Umbilical cord (tissue), 2 donors: ENCODE measurements at places on chromosomes 6 and 20. TPM values are rescaled to one million over a fixed set of nuclear protein-coding genes. Genes with fewer than 3 reads are reported as not detected.

The CABLES2 gene
- 0.96 TPM for total RNA-seq

The VWA7 gene
- not detected for total RNA-seq

The CGA gene
- total RNA-seq, result 8.2 TPM

The IL17A gene
- total RNA-seq, result 2.4 TPM

The TUBB2B gene
- total RNA-seq, result 73.4 TPM

The GPANK1 gene
- total RNA-seq, result 9.6 TPM

The GJA10 gene
- total RNA-seq, result 1.7 TPM

- DNase-seq, result no peak
Measured at GRCh38 chr6:122405417-122405816, 6.0 kb downstream of the HSF2 start.

DNA sequence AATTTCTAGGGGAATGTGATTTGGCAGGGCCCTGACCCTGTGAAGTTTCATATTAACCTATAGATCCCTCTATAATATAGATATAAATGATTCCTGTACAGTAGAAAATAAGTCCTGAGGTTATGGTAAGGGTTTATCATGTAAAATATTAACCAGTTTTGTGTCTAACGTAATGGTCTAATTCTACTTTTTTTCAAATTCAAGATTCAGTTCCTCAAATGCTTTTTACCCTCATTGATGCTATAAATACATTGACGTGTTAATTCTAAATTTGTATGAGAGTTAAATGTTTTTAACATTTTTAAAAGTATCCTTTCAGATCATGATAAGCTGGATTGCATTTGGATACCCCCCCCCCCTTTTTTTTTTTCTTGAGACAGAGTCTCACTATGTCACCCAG lies 169.4 kb downstream of the MEI4 start:
- DNase-seq, result no peak

DNA sequence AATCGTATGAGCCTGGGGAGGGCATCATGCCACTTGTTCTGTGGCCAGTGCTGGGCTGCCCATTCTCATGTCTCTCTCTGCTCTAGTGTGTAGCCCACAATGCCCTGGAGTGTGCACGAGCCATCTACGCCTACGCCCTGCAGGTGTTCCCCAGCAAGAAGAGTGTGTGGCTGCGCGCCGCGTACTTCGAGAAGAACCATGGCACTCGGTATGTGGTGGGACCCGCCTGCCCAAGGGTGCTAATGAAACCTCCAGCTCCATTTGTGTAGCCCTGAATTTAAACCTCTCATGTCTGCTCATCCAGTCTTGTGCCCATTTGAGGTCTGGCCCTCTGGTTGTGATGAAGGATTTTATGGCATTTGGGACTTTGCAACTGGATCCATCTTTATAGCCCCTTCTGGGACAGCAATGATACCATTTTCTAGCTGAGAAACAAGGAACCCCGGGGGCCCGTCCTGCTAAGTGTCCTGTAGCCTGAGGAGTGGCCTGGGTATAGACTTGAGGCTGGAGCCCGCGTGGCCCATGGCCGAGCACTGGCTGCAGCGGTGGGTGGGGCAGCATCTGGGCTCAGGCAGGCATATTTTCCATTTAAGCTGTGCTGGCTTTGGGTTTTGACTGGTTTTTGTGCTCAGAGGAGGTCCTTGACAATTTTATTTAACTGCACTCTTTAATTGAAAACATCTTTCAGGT lies 13.2 kb upstream of the C20orf204 start:
- DNase-seq, result no peak

DNA sequence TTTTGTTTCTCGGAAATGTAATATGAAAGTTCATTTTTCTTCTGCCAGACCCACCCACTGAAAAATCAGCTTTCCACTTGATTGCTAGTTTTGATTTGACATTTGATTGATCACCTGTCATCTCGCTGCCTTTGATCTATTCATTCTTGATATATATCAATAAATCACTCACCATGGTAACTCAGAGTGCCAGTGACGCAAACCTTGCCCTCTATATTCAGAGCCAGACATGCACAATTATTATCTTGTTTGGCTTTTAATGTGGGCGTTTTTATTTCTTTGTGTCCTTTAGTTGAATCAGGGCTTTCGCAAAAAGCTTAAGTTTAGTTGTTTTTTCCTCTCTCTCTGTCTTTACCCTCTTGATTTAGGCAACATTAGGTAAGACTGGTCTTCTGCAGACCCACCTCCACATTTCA lies 2.0 kb downstream of the TSHZ2 start:
- DNase-seq, result no peak

- DNase-seq, result no peak
Measured at GRCh38 chr20:20932156-20932555, 174.0 kb downstream of the LINC00237 start.

DNA sequence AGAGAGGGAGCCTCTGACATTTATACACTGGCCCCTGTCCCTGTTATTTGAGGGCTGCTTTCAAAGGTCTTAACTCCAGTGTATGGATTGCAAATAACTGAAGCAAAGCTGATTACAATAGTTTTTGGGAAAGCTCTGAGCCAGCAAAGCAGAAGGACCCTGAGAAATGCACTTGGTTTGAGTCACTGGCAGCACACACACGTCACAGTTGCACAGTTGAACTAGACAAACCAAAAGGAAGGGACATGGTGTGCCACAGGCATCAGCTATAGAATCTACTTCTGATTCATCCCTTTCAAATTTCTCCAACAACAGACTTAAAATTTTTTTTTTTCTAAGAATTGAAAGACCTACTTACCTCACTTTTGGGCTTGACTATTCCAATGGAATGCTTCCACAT lies 56.4 kb downstream of the SNRNP48 start:
- no peak for DNase-seq

DNA sequence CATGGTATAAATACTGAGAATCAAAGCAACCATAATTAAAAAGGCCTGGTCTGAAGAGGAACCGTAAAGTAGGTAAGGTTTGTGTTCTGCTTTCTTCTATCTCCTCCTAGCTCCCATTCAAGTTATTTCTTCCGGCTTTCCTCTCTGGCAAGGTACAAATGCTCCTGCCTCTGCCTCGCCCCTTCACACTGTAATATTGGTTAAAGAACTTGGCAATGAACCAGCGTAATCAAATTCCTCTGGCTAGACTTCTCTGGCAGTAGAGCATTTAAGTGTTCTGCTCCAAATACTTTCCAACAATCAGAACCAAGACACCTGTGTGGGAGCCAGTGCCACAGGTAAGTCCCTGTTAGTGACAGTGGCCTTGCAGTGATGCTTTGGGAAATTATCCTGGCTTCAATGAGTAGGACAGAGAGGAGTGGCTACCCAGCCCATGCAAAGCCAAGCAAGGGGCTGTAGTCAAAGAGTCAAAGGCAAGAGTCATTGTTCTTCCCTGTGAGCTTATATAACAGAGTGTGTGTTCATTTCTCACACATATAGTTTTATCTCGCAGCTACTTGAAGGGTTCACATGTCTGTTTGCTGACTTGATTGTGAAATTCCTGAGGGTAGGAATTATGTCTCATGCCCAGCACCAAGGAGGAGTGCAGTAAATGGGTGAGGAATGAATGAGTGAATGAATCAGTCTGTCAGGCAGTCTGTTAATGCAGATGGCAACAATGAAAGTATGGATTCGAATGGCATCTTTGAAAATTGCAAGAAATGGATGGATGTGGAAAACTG lies 329.3 kb downstream of the NRN1 start:
- DNase-seq, result no peak

DNA sequence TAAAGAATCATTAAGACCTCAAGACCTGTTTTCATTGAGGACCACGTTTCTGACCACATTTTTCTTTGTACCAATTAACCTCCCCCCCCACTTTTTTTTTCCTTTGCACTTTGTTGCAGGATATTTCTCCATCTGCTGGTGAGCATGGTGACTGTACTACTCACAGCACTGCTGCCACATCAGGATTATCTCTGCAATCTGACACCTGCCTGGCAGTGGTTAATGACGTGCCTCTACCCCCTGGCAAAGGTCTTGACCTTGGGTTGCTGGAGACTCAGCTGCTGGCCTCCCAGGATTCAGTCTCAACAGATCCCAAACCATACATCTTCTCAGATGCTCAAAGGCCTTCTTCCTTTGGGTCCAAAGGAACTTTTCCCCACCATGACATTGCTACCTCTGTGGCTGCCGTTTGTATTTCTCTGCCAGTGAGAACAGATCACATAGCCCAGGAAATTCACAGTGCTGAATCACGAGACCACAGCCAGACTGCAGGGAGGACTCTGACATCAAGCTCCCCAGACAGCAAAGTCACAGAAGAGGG lies 46.6 kb upstream of the EDN3 start:
- no peak for DNase-seq

- no peak for DNase-seq
Measured at GRCh38 chr6:119073307-119074051, 5.0 kb downstream of the FAM184A start.

DNA sequence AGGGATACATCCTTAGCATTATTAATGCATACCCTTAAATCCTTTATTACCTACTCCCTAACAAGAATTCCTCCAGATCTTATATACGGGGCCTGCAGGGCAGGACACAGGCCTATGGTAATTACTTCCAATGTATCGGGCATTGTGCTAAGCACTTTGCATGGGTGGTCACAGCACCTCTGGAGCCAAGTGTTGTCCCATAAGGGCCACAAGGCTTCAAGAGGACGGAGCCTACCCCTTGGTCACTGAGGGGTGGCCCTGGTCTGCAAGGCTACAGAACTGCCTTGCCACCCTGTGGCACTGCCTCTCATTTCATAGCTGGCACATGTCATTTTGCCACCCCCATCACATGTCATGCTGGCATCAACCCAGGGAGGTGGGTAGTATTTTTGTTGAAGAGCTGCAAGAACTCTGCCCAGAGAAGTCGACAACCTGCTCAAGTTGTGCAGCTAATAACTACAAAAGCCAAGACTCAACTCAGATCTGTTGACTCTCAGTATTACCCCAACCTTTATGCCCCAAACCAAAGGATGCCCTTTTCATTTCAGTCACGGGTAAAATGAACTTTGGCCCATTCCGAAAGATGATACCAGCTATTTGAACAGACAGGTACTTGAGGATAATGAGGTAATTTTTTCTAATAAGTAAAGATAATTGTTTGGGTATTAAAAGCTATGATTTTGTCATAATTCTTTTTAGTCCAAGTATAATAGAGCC lies 144.1 kb upstream of the AKAP12 start:
- no peak for DNase-seq

- no peak for DNase-seq
Measured at GRCh38 chr20:56788671-56789610, 159.8 kb downstream of the TFAP2C start.

DNA sequence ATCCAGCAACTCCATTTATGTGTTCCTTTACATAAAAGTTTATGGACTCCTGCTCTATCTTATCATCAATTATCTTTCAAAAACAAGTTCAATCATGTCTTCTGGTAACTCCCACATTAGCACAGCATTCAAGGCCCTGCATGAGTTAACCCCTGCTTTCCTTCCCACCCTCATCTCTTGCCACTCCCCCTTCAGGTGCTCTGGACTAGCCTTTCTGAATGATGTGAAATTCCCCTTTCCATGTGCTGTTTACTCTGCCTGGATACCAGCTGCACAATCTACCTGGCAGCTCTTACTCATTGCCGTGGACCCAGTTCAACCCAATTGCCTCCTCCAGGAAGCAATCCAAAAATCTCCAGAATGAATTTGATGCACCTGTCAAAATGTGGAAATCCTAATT lies 11.9 kb downstream of the ADGRF4 start:
- DNase-seq, result no peak

DNA sequence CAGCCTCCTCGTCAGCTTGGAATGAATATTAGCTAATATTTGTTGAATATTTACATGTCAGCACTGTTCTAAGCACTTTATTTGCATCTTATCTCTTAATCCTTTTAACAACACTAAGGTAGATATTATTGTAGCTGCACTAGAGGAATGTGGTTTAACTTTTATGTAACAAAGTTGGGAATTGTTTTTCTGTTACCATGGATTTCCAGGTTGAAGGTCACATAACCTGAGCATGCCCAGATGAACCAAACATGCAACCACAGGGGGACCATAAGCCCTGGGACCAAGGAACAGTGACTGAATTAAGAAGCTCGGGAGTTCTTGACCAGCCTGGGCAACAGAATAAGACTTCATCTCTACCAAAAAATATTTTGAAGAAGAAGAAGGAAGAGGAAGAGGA lies 29.1 kb upstream of the YWHAB start:
- DNase-seq, result no peak

- peak; percentile 78 for DNase-seq
Measured at GRCh38 chr6:41705996-41706835, 29.2 kb downstream of the TFEB start.

GRCh38 chr20:62472138-62472940 lies 3.5 kb downstream of the GATA5 start:
- no peak for DNase-seq
